Activated CD4-positive, alpha-beta T cell treated with anti-CD3 and anti-CD28 coated beads, Interleukin-2, amount 50 U/mL, for 24 hours (primary cell): ENCODE measurements at places on chromosomes 1 and 21.

DNA sequence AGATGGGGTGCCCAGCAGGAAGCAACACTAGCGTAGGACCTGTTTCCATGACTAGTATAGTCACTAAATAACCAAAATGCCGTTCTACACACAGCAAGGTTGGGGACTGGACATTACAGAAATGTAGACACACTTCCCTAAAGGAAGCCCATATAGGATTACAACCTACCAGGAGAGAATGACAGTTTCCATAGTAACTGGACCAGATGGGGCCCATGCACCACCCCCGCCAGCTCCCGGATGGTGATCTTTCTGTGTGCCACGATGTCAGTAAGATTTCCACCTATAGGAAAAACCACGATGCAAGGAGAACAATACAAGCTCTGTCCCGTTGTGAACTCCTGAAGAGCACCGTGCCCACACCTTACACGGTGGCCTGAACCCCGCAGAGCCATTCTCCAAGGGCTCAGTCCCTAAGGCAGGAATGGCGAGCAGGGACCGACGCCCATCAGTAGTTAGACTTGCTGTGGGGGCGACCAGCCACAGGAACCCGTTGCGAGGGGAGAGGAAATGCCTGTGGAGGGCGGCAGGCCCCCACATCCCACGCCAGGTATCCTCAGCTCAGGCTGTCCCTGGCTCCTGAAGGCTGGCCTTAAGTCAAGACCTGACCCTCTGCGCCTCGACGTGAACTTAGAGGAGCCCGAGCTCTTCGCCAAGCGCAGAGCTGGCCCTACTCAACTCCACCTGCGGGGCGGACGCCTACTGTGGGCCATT lies 13.6 kb upstream of the CEP85 start:
- no peak for DNase-seq

GRCh38 chr1:204377800-204378668 lies 18.3 kb upstream of the PLEKHA6 start:
- DNase-seq: no peak

GRCh38 chr21:30953605-30954004 lies 72.2 kb upstream of the KRTAP11-1 start:
- no peak for DNase-seq

DNA sequence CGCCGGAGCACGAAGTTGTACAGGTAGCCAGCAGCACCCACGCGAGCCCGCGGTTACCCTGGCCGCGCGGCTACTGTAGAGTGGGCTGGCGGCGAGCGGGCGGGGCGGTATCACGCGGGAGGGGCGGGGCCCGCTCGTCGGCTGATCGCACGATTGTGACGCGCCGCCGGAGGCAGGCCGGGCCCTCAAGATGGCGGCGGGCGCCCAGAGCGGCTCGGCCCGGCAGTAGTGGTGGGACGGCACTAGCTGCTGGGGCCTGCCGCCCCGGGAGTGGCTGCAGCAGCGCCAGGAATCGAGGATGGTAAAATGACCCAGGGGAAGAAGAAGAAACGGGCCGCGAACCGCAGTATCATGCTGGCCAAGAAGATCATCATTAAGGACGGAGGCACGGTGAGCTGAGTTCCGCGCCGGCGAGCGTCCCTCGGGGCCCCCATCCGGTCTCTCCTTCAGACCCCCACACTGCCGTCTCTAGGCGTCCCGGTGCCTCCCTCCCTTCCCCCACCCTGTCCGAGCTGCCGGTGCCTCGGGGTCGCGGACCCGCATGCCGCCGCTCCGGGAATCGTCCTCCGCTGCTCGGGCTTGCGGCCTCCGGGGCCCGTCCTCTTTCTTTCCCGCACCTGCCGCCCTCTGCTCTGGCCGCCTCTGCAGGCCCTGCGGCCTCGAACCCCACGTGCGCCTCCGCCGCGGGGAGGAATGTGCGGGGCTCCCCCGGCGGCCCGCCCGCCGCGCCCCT lies 68.3 kb downstream of the SLC35A3 start:
- peak; percentile 84 for DNase-seq

DNA sequence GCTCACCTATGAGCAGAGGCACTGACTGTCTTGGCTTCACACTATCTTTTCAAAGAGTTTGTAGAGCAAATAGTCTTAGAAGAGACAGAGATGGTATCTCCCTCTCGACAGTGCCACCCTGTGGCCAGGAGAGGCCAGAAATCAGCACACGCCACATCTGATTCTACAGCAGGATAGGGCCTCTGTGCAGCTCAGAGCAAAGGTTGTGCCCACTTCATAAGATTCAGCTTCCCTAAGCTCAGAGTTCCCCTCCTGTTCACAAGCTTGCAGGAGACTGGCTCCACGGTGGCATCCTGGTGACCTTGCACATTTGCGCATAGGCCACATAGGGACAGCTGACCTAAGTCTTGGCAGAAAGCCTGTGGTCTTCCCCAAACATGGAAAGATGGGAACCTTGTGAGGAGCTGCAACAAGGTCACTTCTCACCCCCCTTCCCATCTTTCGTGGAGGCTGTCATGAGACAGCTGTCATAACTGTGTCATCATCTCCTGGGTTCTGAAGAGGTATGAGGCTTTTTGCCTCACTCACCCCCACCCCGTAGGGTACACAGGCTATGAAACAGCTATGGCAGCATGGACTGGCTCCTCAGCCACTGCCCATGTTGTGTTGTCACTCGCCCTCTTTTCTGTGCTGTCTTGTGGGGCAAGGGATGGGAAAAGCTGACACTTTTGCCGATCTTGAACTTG lies 3.0 kb downstream of the ITLN2 start:
- peak; percentile 52 for DNase-seq

- DNase-seq: no peak
Measured at GRCh38 chr1:1427106-1427819, 6.2 kb upstream of the ANKRD65 start.

DNA sequence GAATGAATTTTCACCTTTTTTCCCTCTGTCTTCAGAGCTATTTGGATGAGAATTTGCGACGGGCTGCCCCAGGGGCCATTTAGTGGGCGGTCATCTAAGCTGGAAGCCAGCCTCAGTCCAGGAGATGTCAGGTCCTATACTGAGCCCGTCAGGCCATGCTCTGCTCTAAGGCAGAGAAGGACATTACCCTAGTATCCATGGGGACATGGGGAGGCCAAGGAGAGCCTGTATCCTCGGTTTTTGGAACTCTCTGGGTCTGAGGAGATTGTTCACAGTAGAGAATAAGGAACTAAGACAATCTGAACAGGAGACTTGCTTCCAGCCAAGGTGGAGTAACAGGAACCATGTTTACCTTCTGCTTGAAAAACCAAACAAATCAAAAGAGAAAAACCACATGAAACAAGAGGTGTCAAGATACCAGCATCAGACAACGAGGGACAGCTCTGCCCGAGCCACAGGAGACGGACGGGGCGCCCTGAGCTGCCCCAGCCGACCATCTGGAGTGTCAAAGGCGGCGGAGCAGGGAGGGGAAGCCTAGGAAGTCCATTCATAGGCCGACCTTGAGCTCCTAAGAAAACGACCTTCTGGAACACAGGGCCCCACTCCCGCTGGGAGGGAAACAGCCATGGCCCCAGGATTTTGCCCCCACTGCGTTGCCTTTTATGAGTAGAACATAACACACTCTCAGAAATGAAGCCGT lies 20.0 kb upstream of the ADARB1 start:
- DNase-seq: no peak

- DNase-seq: peak; percentile 67
Measured at GRCh38 chr1:110312188-110313121, 26.7 kb upstream of the RBM15 start.

DNA sequence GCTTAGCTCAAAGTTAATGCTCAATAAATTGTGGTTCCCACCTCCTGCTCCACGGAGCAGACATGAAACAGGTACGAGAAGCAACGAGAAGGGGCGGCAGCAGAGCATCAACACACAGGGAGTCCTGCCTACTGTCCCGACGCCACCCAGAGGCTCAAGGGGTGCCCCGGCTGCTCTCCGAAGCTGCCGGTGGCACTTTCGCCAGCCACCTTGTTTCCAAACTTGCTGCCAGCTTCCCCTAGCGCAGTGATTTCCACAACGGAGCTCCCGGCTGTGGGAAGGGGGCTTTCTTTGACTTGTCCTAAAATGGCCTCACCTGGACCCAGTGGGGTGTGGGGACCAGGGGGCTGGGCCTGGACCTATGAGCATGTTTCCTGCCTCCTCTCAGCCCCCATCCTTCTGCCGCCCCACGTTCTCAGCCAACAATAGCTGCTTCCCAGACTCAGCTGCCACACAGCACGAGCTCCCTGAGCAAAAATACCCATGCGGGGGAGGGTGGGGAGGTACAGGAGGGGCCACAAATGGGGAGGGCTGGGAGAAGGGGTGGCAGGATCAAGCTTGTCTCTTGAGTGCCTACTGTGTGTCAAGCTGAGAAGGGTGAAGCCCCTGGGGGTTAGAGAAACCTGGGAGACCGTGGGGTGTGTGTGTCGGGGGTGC lies 35.6 kb upstream of the ECE1 start:
- no peak for DNase-seq

DNA sequence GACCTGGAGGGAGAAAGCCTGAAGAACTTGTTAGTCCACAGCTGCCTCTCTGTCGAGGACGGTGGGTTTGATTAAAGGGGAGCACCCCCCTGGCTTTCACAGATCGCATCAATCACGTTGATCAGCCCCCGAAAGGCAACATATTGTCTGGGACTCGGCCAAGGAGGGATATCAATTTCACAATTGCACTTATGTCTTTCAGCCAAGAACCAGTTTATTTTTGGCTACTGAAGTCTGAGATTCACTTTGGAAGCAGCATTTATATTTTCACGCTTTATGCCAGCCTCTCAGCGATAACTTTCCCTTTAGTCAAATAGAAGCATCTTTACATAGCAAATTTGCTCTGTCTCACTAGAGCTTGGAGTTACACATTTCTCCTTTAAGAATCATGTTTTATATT lies 253.2 kb upstream of the RRP15 start:
- DNase-seq: no peak

DNA sequence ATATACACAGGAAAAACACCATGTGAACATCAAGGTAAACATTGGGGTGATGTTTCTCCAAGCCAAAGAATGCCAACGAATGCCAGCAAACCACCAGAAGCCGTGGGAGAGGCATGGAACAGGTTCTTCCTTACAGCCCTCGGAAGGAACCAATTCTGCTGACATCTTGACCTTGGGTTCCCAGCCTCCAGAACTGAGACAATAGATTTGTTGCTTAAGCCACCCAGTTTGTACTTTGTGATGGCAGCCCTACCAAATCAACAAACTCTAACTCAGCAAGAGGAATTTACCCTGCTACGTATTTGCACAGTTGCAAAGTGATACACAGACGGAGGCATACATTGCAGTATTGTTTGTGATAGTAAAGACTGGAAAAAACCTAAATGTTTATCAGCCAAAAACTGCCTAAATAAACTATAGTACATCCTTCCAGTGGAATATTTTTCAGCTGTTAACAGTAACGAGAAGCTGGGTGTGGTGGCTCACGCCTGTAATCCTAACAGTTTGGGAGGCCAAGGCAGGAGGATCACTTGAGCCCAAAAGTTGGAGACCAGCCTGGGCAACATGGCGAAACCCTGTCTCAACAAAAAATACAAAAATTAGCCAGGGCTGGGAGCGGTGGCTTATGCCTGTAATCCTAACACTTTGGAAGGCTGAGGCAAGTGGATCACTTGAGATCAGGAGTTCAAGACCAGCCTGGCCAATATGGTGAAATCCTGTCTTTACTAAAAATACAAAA lies 12.5 kb upstream of the ZC3H12A start:
- no peak for DNase-seq

DNA sequence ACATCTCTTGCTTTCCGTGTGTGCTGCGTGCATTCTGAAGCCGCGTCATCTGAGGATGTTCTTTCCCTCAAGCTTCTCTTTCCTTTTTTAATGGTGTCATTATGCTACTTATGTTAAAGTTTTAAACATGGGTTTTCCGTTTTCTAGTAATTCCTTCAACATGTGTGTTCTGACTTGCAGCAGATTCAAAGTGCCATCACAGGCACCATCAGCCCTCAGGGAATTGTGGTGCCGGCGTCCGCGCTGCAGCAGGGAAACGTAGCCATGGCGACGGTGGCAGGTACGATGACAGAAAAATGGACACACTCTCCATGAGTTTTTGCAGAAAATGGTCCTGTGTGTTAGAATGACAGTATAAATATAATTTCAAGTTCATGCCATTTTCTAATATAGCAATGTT lies 42.4 kb downstream of the PKNOX1 start:
- no peak for DNase-seq

DNA sequence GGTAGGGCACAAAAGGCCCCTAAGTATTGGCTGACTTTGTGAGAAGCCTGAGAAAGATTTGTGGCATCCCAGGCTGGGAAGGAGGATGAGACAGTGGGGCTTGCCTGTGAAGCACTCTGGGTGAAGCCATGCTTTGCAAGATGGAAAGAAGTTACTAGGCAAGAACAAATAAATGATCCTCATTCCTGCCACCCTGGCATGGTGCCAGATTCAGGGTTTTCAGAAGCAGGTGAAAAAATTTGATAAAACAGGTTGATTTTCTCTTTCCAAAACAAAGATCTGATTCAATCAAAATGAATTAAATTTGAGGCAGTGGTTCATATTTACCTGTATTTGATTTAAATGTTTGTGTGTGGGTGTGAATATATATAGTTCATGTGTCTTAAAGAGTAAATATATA lies 386.9 kb upstream of the PROX1 start:
- no peak for DNase-seq

DNA sequence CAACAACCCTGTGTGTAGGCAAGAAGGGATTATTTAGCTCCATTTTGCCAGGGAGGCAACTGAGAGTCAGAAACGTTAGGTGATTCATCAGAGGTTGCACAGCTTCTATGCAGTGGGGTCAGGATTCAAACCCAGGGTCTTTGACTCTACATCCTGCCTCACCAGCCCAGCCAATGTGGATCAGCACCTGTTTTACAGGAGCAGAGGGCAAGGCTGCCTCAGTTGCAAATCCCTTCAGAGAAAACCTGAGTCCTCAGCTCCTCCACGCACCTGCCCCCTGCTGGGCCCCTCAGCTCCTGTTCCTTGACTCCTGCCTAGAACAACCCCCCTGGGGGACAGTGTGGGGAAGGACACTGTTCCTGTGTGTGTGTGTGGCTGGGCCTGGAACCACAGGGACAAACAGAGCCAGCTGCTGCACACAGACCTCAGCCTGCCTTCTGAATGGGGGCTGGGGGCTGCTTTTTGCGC lies 61.6 kb downstream of the LRRN2 start:
- DNase-seq: no peak

GRCh38 chr1:232322162-232322734 lies 307.7 kb downstream of the SIPA1L2 start:
- DNase-seq: no peak

DNA sequence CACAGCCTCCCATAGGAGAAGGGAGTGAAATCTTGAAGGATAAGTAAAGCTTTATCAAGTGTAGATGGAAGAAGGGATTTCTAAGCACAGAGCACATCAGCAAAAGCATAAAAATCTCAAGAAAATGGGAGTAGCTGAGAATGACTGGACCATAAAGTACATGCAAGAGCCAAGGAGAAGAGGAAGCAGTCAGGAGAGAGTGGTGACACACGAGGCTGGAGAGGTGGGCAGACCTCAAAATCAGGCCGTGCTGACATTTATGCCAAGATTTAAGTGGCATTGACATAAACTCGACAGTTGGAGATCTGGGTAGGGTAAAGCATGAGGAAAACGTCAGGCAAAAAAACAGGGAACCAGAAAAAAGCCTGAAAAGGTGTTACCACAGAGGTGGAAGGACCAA lies 62.3 kb downstream of the GFI1 start:
- DNase-seq: no peak
